ENCODE measurements at places on chromosomes 6 and 20.

GRCh38 chr6:145247692-145248419 is 487.5 kb downstream of the EPM2A start:
- no peak for DNase-seq

GRCh38 chr6:89999154-89999553 is 104.9 kb downstream of the GJA10 start:
- no peak for DNase-seq

GRCh38 chr6:119483908-119484307 is 134.3 kb upstream of the MAN1A1 start:
- no peak for DNase-seq

- DNase-seq: no peak
These were observed 62.4 kb upstream of the MRPS10 start for GRCh38 chr6:42279966-42280629.

GRCh38 chr20:52172392-52173047 is 19.1 kb downstream of the ZFP64 start:
- DNase-seq: no peak

- no peak for DNase-seq
These were observed 13.2 kb downstream of the TMEM74B start for GRCh38 chr20:1171461-1172093.

GRCh38 chr6:32148289-32149091 is 3.2 kb downstream of the PRRT1 start:
- DNase-seq: no peak

- DNase-seq: no peak
These were observed 172.2 kb downstream of the PLCB1 start for GRCh38 chr20:8304124-8304816.

- DNase-seq: no peak
These were observed 88.0 kb upstream of the ADGRF1 start for GRCh38 chr6:47130086-47130485.

DNA sequence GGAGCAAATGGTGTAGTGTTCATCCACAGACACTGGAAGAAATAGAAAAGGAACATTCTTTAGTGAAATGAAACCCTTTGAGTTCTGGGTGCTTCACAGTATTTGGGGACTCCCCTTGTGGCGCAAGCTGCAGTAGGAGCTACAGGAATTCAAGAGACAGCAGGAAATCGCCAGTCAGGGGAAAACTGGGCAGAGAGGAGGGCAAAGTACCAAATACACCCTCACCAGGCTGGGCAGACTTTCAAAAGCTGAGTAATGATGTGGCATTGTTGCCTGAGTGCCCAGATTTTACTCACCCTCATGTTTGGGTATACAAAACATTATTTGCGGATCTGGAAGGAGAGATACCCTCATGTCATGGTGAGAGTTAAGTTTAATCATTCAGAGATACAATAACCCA is 97.9 kb downstream of the SOD2 start:
- DNase-seq: no peak

DNA sequence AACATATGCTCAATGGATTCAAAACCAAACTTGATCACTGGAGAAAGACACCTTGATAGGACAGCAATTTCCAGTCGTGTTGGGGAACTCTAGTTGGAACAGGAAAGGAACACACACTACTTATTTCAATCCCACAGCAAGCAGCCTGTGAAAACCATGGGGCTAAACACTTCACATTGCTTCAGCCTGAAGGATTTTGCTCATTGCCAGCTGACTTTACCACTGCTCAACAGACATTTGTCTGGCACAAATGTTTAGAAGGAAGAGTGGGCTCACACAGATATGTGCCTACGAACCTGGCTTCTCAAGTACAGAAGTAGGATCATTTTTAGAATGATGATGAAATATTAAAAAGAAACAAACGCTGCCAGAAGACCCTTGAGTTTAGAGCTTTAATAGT is 598.1 kb downstream of the PHF3 start:
- DNase-seq: no peak

- no peak for DNase-seq
These were observed 41.2 kb upstream of the POLR1H start for GRCh38 chr6:30019819-30020218.

DNA sequence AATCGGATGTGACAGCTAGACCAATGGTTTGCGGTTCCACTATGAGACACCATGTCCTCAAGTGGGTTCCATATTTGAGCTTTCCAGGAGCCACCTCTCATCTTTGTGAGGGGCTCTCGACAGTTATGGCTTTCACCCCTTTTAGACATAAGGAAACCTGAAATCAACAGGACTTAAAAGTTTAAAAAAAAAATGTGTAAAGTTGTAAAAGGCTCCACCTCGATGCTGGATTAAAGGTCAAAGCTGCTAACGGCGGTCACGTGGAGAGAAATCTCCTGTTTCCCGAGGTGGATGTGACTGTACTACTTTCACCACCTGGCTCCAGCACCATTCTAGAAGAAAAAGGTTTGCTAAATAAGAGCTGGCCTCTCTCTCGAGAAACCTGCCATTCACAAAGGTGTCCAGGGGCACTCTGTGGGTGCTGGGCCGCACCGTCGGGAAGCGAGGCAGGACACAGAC is 542 bp downstream of the ATP5F1E start:
- DNase-seq: no peak

- DNase-seq: no peak
These were observed 3.0 kb downstream of the LAMA4 start for GRCh38 chr6:112251171-112251875.

DNA sequence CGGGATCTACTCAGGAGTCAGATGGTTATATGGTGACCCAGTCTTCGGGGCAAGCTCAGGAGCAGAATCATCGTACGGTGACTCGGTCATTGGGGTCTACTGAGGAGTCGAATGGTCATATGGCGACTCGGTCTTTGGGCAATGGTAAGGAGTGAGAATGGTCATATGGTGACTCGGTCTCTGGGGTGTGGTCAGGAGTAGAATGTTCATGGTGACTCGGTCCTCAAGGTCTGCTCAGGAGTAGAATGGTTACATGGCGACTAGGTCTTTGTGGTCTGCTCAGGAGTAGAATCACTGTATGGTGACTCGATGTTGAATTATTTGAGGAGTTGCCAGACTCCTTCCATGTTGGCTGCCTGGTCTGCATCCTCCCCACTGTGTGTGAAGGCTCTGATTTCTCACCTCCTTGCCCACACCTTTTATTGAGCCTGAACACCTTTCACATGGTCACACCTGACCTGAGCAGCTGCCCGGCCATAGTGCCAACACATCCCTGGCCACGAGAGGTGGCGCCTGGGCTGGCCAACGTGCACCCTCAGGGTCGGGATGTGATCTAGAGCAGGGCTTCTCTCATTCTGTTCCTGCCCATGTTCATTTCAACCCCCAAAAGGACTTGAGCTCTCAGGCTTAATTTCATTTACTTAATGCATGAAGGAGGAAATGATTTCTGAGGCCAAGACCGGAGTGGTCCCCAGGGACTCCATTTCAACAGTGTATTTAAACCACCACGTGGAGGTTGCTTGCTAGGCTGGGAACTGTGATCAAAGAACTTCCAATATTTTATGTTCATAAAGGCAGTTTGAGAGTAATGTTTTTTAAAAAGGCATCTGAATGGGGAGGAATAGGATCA is 119.5 kb downstream of the PHACTR3 start:
- no peak for DNase-seq

GRCh38 chr6:150038202-150039062 is 13.1 kb upstream of the RAET1L start:
- DNase-seq: no peak

DNA sequence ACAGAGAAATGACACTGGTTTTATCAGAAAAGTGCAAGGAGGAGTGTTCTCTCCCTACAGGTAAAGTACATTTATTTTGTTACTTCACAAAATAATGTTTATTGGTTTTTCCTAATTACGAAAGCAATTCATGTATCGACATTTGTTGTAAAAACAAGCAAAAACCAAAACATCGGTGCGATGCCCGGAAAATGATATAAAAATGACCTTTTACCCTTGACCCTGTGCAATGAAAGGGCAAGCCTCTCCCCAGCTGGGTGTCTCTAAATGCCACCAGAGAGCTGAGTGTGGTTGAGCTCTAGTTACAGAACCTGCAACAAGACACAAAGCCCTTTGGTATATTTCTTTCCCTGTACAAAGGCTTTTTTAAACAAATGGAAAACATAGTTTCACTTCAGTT is 65.4 kb downstream of the CD164 start:
- no peak for DNase-seq

DNA sequence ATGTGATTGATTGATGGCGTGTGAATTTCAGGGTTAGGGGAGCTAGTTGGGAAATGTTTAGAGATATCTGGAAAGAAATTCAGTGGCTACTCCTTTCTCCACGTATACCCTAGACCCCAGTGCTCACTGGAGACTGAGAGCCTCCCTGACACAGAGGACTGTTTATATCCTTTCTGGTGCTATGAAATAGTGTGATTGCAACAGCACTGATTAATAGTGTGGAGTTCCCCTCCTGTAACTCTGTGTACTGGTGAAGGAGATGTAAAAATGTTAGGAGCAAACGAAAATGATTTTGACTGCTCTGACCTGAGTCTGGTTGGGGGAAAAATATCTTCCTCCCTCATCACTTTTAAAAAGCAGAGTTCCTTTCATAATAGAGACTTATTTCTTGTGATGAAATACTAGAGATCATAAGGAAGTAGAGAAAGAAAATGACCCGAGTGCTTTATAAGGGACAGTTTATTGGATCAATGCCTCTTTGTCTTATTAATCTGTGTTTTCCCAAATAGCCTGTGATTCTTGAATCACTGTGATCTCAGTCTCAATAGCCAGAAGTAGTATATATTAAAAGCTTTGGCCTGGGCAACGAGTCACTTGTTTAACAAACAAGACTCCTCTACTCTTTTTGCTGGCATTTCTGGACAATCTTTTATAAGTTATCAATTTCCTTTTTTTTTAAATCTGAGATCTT is 92.3 kb downstream of the RNF182 start:
- no peak for DNase-seq

GRCh38 chr20:62938105-62938888 is at the start of gene GID8:
Gene GID8, plus strand, starts transcription at chr20:62938147. Its CDS starts 3,356 bp downstream, at chr20:62941503.
- no peak for DNase-seq

DNA sequence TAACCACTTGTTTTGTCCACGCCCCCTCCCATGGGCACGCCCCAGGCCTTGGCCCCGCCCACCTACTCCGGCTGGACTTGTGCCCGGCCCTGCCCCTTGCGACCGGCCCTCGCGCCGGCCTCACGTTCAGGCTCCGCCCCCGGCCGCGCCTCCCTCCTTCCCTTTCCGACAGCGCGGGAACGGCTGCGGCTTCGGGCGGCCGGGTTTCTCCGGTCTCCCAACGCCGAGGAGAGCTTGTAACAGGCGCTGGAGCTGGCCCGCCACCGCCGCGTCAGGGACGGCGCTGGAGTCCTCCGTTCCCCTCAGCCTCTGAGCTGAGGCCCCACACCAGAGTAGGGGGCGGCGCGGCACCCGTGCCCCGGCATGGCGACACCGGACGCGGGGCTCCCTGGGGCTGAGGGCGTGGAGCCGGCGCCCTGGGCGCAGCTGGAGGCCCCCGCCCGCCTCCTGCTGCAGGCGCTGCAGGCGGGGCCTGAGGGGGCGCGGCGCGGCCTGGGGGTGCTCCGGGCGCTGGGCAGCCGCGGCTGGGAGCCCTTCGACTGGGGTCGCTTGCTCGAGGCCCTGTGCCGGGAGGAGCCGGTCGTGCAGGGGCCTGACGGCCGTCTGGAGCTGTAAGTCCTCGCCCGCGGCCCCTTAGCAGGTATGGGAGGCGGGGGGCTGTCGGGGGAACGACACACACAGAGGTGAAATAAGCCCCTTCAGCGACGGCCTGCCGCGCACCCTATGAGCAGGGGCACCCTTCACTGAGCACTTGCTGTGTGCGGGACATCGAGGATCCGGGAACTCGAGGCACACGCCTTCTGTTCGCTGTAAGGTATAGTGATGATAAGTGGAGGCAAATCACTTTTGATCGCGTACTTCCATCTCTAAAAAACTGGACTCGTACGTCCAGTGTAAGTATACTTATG is at the start of gene FANCE:
FANCE (plus strand) TSS at position 156 of the 908 bp plus-strand sequence; CDS start at position 364, 208 bp downstream.
- peak; percentile 98 for DNase-seq

Measured in mesothelial cell of epicardium (in vitro differentiated cells).